ENCODE measurements at places on chromosomes 7 and 10. TPM values are rescaled to one million over a fixed set of nuclear protein-coding genes. Genes with fewer than 3 reads are reported as not detected.

DNA sequence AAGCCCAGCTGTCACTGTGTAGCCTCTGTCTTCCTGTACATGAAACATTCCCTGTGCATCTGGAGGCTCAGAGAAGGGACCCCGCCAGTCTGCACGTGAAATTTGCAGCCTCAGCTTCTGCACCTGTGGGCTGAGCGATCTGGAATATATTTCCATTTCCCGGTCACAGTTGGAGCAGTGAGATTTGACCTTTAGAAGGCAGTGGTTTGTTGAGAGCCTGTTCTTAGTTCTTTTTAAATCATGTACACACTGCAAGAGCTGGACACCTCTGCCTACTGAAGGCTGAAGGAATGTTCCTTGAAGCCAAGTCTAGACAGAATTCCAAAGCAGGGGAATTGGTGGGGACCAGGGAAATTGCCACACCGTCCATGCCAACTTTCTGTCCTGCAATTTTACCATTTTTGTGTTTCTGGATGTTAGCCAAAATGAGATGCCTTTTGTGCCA lies 706.6 kb downstream of the INHBA start:
- H3K27ac ChIP-seq: no peak overlapping the region
- DNase-seq: no peak
- no peaks in the 10 kb centered on the region for H3K27me3 ChIP-seq
- no peaks in the 10 kb centered on the region for H3K4me1 ChIP-seq

DNA sequence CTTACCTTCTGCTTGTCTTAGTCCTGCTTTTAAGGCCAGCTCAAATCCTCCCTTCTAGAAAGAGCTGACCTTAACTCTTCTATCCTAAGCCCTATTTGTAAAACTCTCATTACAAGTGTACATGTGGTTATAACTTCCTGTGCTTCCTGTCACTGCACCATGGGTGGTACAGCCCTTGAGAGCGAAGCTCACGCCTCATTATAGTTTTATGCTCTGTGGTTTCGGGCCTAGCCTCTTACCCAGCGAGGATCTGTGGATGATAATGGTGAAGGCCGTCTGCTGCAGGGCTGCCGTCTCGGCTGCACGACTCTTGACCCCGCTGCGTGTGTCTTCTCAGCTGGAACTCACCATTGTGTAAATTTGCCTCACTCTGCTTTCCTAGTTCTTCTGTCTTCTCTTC lies 74.6 kb downstream of the CUL1 start:
- no peaks in the 10 kb centered on the region for H3K4me1 ChIP-seq
- peaks cover 48% of the 10 kb centered on the region for H3K36me3 ChIP-seq
- no peak overlapping the region for H3K27ac ChIP-seq
- no peak overlapping the region for H3K4me3 ChIP-seq
- DNase-seq: no peak

The COL1A2 gene
- 86.2 TPM for total RNA-seq

GRCh38 chr10:90111671-90112070 lies 410.3 kb downstream of the KIF20B start:
- no peaks in the 10 kb centered on the region for H3K4me1 ChIP-seq
- H3K27me3 ChIP-seq: no peaks in the 10 kb centered on the region
- H3K36me3 ChIP-seq: no peaks in the 10 kb centered on the region
- H3K4me3 ChIP-seq: no peak overlapping the region

The TUBB8 gene
- total RNA-seq: not detected

DNA sequence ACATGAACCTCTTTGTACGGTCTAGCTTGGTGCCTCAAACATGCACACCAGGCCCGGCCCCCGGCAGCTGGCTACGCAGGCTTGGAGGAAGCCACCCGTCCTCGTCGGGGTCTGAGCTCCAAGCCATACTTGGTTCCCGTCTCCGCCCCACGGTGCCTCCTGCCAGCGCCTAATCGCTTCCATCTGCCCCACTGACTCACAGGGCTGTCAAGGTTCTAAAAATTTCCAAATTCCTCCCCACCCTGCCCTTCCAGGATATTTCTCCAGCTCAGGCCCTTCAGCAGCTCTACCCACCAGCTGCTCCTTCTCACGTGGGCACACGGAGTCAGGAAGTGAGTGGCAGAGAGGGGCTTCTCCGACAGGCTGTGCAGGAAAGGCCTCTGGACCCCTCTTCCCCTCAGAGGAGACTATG lies 38.8 kb downstream of the TMEM270 start:
- no peaks in the 10 kb centered on the region for H3K4me1 ChIP-seq
- no peak overlapping the region for H3K27ac ChIP-seq
- no peaks in the 10 kb centered on the region for H3K36me3 ChIP-seq
- no peak for DNase-seq
- no peaks in the 10 kb centered on the region for H3K27me3 ChIP-seq
- H3K4me3 ChIP-seq: no peak overlapping the region
